NCI-H446 (cell line): ENCODE measurements at places on chromosomes 5 and 9.

GRCh38 chr9:19138084-19138483 is 10.8 kb upstream of the PLIN2 start:
- no peak for DNase-seq

DNA sequence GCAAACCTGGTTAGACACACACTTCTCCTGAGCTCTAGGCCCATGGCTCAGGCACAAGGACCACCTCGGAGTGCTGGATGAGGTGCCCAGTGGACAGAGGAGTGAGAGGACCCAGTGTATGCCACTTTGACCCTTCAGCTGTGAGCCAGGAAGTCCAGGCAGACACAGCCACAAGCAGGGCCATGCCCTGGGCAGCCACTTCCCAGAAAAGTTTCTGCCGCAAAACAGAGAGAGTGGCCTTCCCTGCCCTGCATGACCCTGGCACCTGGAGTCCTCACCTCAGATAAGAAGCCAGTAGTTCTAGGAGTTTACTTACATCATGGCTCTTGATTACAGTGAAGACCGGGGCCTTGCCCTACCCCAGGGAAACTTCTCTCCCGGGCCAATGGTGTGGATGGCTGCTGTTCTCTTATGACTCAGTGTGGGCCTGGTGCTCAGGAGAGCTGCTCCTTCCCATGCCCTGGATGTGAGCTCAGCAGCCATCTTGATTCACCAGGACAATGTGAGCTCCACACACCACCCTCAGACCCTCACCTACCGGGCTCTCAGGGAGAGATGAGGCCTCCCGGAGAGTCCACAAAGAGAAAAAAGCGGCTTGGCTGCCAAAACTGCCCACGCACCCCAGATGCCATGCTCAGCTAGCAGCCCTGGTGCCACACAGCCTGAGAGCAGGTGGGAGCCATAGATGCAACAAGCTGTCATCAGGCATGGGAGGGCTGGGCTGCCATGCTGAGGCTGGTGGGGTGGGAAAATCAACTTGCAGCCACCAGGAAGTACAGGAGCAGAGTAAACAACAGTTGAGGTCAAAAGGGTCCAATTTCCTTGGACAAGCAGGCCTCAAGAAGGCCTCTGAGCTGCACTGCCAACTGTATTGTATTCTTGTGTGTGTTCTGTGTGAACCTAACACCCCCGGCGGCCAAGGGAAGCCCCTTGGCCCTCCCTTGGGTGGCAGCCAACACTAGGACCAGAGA is 11.7 kb upstream of the IRF1 start:
- no peak for DNase-seq

- no peak for DNase-seq
Measured at GRCh38 chr9:86187121-86187520, 72.3 kb downstream of the C9orf153 start.

- DNase-seq, result no peak
Measured at GRCh38 chr9:125540497-125540896, 166.5 kb downstream of the MAPKAP1 start.

GRCh38 chr9:15293804-15294316 is 13.2 kb downstream of the TTC39B start:
- DNase-seq, result no peak
